ENCODE measurements at places on chromosomes 16 and 17.
A peak's percentile ranks its signal among the peaks of the same experiment; 100 is the strongest.

- no peak overlapping the region for H3K4me3 ChIP-seq
- H3K36me3 ChIP-seq: peaks cover 3% of the 10 kb centered on the region
- no peaks in the 10 kb centered on the region for H3K4me1 ChIP-seq
Observed at GRCh38 chr17:70881093-70881492, 711.8 kb downstream of the KCNJ2 start.

DNA sequence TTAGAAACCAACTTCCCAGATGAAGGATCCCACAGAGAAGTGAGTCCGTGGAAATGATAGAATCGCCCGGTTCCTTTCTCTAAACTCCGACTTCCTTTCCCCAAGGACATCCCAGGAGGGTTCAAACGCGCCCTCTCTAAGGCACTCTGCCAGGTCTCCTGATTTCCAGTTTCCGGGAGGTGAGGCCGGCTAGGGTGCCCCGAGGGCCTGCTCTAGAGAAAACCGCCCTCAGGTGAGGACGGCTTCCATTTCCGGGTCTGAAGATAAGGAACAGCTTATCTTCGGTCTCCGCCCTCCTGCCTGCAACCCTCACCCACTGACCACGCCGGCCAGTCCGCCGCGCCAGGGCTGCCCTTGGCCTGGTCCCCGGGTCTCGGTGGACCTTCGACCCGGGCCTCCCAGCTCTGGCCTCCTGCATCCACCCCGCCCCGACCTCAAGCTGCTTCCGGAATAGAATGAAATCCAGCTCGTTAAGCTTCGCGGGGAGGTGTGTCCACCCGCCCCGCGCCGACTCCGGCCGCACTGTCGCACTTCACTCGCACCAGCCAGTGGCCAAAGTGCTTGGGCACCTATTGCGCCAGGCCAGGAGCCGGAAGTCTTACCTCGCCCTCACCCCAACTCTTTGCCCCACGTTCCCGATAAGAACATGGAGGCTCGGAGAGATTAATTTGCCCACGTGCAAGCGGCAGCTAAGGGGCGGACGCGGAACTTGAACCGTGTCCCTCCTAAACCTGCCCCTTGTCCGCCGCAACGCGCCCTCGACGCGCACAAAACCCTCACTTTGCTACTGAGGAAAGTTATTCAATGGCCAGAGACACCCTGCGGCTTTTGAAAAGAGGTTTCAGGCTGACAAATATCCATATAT, 836 bp upstream of the MMP15 start:
- H3K4me3 ChIP-seq: peak overlapping the region; percentile 94
- peaks cover 6% of the 10 kb centered on the region for H3K36me3 ChIP-seq
- H3K27me3 ChIP-seq: peaks cover 23% of the 10 kb centered on the region

DNA sequence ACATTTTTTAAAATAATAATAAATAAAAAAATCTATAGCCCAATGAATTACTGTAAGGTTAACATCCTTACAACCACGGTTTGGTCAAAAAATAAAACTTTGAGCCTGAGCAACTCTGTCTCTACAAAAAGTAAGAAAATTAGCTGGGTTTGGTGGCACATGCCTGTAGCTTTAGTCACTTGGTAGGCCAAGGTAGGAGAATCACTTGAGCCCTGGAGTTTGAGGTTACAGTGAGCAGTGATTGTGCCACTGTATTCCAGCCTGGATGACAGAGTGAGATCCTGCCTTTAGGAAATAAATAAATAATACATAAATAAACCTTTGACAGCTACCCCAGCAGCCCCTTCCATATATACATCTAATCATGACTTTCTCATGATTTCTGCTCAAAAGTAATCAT, 26.9 kb upstream of the PHAF1 start:
- H3K4me1 ChIP-seq: peaks cover 10% of the 10 kb centered on the region
- no peak overlapping the region for H3K27ac ChIP-seq
- peaks cover 17% of the 10 kb centered on the region for H3K36me3 ChIP-seq
- no peaks in the 10 kb centered on the region for H3K27me3 ChIP-seq

- no peak for DNase-seq
- H3K27ac ChIP-seq: no peak overlapping the region
- H3K4me3 ChIP-seq: no peak overlapping the region
- H3K36me3 ChIP-seq: no peaks in the 10 kb centered on the region
Observed at GRCh38 chr16:86594721-86595120, 16.4 kb downstream of the FOXL1 start.

- no peak overlapping the region for H3K4me3 ChIP-seq
- no peak overlapping the region for H3K27ac ChIP-seq
- H3K36me3 ChIP-seq: no peaks in the 10 kb centered on the region
- DNase-seq: no peak
- no peaks in the 10 kb centered on the region for H3K27me3 ChIP-seq
- H3K4me1 ChIP-seq: no peaks in the 10 kb centered on the region
Observed at GRCh38 chr17:70773258-70773657, 603.9 kb downstream of the KCNJ2 start.

GRCh38 chr16:70697594-70698170, 11.8 kb upstream of the MTSS2 start:
- H3K4me1 ChIP-seq: peaks cover 27% of the 10 kb centered on the region
- H3K27me3 ChIP-seq: no peaks in the 10 kb centered on the region
- peak overlapping the region; percentile 82 for H3K27ac ChIP-seq
- DNase-seq: no peak
- H3K4me3 ChIP-seq: no peak overlapping the region

DNA sequence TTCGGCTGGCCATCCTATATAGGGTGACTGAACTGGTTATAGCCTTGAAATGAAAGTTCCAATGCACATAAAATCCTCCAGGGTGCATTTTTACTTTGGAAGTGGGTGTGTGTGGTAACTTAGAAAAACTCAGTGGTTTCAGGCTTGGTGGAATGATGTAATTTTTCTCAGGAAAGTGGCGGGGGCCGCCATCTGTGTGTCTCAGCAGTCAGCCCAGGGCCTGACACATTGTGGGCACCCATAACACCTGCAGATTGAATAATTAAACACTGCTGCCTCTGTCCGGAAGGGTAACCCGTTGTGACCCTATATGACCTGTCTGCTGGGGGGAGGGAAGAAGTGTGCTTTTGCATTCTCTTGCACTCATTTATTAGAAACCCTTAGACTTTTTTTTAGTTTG, 2.2 kb upstream of the PDP2 start:
- H3K36me3 ChIP-seq: peaks cover 20% of the 10 kb centered on the region
- no peak overlapping the region for H3K27ac ChIP-seq
- no peaks in the 10 kb centered on the region for H3K27me3 ChIP-seq
- no peak for DNase-seq

GRCh38 chr17:74591503-74591902, 580 bp downstream of the CD300LD start:
- H3K27ac ChIP-seq: no peak overlapping the region
- no peak overlapping the region for H3K4me3 ChIP-seq
- H3K4me1 ChIP-seq: peaks cover 3% of the 10 kb centered on the region

DNA sequence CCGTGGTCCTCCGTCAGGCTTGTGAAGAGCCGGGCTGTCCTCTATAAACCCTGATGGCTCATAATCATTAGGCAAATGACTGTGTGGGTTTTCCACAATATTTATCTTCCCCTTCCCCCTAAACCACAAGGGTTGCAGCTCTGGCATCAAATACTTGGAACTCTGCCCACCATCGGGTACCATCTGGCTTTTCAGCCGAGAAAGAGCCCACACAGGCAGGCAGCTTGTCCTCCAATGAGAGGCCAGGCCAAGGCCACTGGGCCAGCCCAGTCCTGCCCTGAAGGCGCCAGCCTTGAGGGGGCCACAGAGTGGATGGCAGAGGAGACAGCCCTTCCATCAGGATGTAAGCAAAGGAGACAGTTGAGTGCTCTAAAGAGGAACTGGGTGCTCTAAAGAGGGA, 31.8 kb upstream of the NAT9 start:
- no peaks in the 10 kb centered on the region for H3K27me3 ChIP-seq
- H3K27ac ChIP-seq: no peak overlapping the region
- H3K4me3 ChIP-seq: no peak overlapping the region
- DNase-seq: no peak
- peaks cover 17% of the 10 kb centered on the region for H3K36me3 ChIP-seq

GRCh38 chr16:23729503-23730424, 16.7 kb upstream of the ERN2 start:
- no peak overlapping the region for H3K4me3 ChIP-seq
- H3K27ac ChIP-seq: peak overlapping the region; percentile 46
- peaks cover 23% of the 10 kb centered on the region for H3K27me3 ChIP-seq
- peaks cover 5% of the 10 kb centered on the region for H3K4me1 ChIP-seq

GRCh38 chr17:41905172-41905571, 13.6 kb downstream of the ACLY start:
- peaks cover 61% of the 10 kb centered on the region for H3K36me3 ChIP-seq
- no peak for DNase-seq
- no peaks in the 10 kb centered on the region for H3K27me3 ChIP-seq
- H3K27ac ChIP-seq: peak overlapping the region; percentile 22
- peaks cover 3% of the 10 kb centered on the region for H3K4me1 ChIP-seq

- H3K27me3 ChIP-seq: no peaks in the 10 kb centered on the region
- peak; percentile 29 for DNase-seq
- peaks cover 19% of the 10 kb centered on the region for H3K4me1 ChIP-seq
Observed at GRCh38 chr17:3843935-3844516, 2.0 kb downstream of the NCBP3 start.

- H3K27me3 ChIP-seq: peaks cover 58% of the 10 kb centered on the region
- H3K36me3 ChIP-seq: no peaks in the 10 kb centered on the region
- H3K4me3 ChIP-seq: no peak overlapping the region
- DNase-seq: no peak
Observed at GRCh38 chr16:26992666-26993349, 73.9 kb upstream of the C16orf82 start.

DNA sequence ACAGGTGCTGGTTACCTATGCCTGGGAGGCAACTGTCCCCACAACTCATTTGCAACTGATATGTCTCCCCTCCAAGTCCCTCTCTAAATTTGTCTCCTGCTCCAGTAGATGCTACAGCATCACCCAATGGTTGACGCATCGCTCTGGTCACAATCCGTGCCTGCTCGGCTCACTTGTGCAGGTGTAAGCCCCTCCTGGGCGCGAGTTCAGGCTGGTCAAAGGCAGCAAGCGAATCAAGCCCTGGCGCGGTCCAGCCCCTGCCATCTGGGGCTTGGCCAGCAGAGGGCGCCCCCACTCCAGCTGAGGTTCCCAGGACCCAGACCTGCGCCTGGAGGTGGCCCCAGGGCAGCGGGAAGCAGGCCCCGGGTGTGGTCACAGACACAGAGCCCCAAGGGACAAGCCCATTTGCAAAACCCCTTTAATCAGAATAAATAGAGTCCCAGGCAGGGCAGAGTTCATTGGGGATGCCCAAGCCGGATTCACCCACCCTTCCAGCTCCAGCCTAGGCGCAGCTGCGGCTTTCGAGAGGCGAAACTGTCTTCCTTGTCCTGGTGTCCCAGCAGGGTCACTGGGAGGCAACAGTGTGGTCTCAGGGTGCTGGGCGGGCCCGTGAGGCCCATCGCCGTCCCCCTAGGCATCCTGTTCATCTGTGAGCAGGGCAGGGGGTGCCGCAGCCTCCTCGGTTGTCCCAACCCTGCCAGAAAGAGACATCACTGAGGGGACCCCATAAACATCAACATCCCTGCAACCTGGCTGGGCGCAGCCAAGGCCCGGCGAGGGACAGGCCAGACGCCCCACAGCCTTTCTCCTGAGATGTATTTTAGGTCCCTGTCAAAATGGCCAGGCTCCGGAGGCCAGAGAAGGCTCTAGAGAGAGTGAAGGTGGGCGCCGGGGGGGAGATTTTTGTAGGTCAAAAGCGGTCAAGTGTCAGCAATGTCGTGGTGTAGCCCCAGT, 15.8 kb downstream of the TMC6 start:
- H3K4me1 ChIP-seq: peaks cover 30% of the 10 kb centered on the region
- H3K27ac ChIP-seq: peak overlapping the region; percentile 93
- peak; percentile 83 for DNase-seq
- peak overlapping the region; percentile 45 for H3K4me3 ChIP-seq

DNA sequence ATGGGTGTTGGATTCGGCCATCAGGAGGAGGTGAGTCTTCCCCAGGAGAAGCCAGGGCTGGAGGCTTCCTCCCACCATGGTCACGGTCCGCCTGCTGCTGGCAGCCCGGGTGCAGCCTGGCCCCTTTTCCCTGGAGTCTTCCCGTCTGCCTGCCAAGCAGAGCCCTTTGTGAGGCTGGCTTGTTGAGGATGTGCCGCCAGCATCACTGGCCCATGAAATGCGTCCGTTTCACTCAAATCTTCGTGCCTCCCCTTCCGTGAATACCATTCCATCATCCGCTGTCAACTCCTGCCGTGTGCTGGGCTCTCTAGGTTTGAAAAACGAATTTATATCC, 9.6 kb downstream of the VPS4A start:
- peak overlapping the region; percentile 75 for H3K27ac ChIP-seq
- peaks cover 72% of the 10 kb centered on the region for H3K36me3 ChIP-seq
- peaks cover 4% of the 10 kb centered on the region for H3K4me1 ChIP-seq
- no peaks in the 10 kb centered on the region for H3K27me3 ChIP-seq
- H3K4me3 ChIP-seq: no peak overlapping the region
- DNase-seq: no peak

DNA sequence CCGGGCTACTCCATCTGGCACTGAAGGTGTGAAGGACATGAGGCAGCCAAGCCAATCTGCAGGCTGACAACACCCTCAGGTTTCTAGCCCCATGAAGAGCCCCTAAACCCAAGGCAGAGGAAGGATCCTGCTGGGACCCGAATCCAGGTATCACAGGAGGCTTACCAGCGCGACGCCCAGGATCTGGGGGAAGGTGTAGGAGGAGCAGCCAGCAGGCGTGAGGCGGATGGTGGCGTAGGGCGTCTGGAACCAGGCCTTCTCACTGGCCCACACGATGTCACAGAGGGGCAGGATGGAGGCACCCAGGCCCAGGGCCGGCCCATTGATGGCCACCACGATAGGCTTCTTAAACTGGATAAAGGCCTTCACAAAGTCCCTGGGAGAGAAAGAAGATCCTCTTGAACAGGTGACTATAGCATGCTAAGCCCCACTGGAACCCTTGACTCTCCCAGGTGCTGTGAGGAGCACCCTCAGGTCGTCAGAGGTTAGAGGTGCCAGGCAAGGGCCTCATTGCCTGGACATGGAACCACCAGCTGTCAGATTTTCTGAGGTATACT, 71.7 kb downstream of the DYNLRB2 start:
- peaks cover 6% of the 10 kb centered on the region for H3K36me3 ChIP-seq
- no peaks in the 10 kb centered on the region for H3K4me1 ChIP-seq
- no peaks in the 10 kb centered on the region for H3K27me3 ChIP-seq

GRCh38 chr16:22321340-22322001, 24.3 kb downstream of the POLR3E start:
- no peak overlapping the region for H3K4me3 ChIP-seq
- H3K4me1 ChIP-seq: peaks cover 6% of the 10 kb centered on the region
- peaks cover 62% of the 10 kb centered on the region for H3K36me3 ChIP-seq
- peak overlapping the region; percentile 79 for H3K27ac ChIP-seq
- DNase-seq: peak; percentile 65

GRCh38 chr16:12239226-12239625, 262.7 kb downstream of the SNX29 start:
- no peak for DNase-seq
- H3K27me3 ChIP-seq: no peaks in the 10 kb centered on the region
- H3K4me1 ChIP-seq: no peaks in the 10 kb centered on the region
- H3K4me3 ChIP-seq: no peak overlapping the region
- peaks cover 3% of the 10 kb centered on the region for H3K36me3 ChIP-seq

Data from effector memory CD8-positive, alpha-beta T cell (primary cell).